ENCODE measurements at places on chromosomes 4 and X.

- peak; percentile 39 for DNase-seq
- H3K4me3 ChIP-seq: peak overlapping the region; percentile 72
- H3K27me3 ChIP-seq: peaks cover 35% of the 10 kb centered on the region
- no peak overlapping the region for H3K27ac ChIP-seq
- peaks cover 12% of the 10 kb centered on the region for H3K36me3 ChIP-seq
Measured at GRCh38 chr4:6199422-6199921, 877 bp downstream of the JAKMIP1 start.

DNA sequence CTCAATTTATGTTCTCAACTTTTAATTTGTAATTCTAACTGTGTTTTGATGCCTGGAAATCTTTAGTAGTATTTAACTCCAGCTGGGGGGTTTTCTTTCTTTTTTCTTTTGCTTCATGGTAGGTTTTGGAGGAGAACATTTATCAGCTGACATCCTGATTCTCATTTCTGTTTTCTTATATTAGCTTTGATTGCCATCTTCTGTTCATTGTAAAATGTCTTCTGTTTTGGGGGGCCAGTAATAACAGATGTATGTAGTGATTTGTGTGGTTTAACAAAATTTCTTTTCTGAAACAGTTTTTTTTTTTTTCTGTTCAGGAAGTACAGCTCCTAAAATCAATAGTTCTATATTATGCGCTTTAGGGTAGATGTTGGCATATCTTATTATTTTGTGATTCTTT lies 182.2 kb downstream of the GABRB1 start:
- no peak overlapping the region for H3K4me3 ChIP-seq
- H3K36me3 ChIP-seq: no peaks in the 10 kb centered on the region
- no peaks in the 10 kb centered on the region for H3K4me1 ChIP-seq
- H3K27ac ChIP-seq: no peak overlapping the region

- peak; percentile 4 for DNase-seq
- H3K27ac ChIP-seq: no peak overlapping the region
- peaks cover 5% of the 10 kb centered on the region for H3K27me3 ChIP-seq
- H3K36me3 ChIP-seq: no peaks in the 10 kb centered on the region
- no peaks in the 10 kb centered on the region for H3K4me1 ChIP-seq
Measured at GRCh38 chr4:114386637-114387233, 211.9 kb upstream of the UGT8 start.

DNA sequence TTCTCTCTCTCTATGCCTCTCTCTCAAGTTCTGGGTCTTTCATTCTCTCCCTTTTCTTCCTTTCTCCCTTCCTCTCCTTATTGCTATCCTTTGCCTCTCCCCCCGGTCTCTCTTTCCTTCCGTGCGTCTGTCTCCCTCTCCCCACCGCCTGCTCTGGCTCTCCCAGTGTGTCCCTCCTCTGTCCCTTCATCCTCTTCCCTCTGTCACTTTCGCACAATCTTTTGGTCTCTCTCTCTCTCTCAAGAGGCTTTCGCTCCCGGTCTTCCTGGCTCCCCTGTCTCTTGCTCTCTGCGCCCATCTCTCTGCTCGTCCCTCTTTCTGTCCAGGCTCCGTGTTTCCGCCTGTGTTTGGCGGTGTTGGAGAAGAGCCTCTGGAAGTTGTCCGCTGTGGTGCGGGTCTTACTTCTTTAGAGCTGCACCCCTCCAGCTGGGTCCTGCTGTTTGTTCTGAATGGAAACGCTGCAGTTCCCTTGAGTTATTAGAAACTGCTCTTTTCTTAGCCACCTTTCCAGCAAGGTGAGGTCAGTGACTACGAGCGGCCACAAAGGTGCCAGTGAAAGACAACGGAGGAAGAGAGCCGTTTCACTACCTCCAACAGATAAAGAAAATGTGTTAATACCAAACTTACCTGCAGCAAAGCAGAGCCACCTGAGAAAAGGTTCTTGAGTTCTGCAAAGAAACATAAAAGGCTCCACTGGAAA lies 1.1 kb downstream of the BMPR1B start:
- no peak overlapping the region for H3K27ac ChIP-seq
- peak overlapping the region; percentile 22 for H3K4me3 ChIP-seq
- peaks cover 8% of the 10 kb centered on the region for H3K4me1 ChIP-seq
- no peaks in the 10 kb centered on the region for H3K36me3 ChIP-seq
- no peak for DNase-seq
- peaks cover 58% of the 10 kb centered on the region for H3K27me3 ChIP-seq

DNA sequence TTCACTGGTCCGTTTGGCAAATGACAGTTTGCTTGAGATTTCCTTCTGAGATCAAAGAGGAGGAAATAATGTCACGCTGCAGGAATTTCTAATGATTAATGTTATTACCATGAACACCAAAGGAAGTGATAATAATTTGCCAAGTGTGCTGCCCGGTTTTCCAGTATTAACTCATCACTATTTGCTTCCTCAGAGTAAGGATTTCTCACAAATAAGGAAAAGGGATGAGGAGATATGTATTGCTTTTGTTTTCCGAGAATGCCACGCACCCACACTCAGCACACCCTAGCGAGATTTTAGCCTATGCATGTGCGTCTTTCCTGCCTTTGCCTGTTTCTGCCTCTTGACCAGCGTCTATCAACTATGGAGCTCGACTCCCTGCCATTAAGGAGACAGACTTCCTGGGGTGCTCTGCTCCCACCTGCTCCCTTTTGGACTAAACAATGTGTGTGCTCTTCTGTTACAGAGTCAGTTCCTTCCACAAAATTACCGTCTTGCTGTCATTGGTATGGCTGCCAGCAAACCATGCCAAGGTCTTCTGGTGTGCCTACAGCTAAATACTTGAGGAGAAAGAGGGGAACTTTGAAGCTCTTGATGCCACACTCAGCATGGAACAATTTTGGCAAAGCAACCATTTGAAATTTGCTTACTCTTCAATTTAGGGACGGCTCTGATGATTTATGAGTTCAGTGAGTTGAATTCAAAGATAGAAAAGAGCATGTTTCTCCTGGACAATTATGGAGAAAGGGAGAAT lies 393.1 kb upstream of the ZFP42 start:
- no peak overlapping the region for H3K27ac ChIP-seq
- H3K4me3 ChIP-seq: no peak overlapping the region
- no peak for DNase-seq
- H3K27me3 ChIP-seq: no peaks in the 10 kb centered on the region
- H3K36me3 ChIP-seq: no peaks in the 10 kb centered on the region
- H3K4me1 ChIP-seq: no peaks in the 10 kb centered on the region

GRCh38 chr4:118372251-118372650 lies 19.4 kb upstream of the PRSS12 start:
- H3K4me1 ChIP-seq: no peaks in the 10 kb centered on the region
- H3K27ac ChIP-seq: no peak overlapping the region
- no peak overlapping the region for H3K4me3 ChIP-seq
- no peak for DNase-seq
- H3K27me3 ChIP-seq: peaks cover 5% of the 10 kb centered on the region

Data from activated CD8-positive, alpha-beta T cell treated with anti-CD3 and anti-CD28 coated beads for 36 hours (primary cell).